ENCODE measurements at places on chromosomes 1 and 21.

- no peak for ATAC-seq
These were observed 16.2 kb downstream of the CLSTN1 start for GRCh38 chr1:9807541-9807940.

- peak; percentile 43 for ATAC-seq
These were observed 16.7 kb upstream of the DISP1 start for GRCh38 chr1:222798116-222798515.

GRCh38 chr1:76843821-76844464 lies 23.3 kb upstream of the ST6GALNAC5 start:
- ATAC-seq, result no peak

DNA sequence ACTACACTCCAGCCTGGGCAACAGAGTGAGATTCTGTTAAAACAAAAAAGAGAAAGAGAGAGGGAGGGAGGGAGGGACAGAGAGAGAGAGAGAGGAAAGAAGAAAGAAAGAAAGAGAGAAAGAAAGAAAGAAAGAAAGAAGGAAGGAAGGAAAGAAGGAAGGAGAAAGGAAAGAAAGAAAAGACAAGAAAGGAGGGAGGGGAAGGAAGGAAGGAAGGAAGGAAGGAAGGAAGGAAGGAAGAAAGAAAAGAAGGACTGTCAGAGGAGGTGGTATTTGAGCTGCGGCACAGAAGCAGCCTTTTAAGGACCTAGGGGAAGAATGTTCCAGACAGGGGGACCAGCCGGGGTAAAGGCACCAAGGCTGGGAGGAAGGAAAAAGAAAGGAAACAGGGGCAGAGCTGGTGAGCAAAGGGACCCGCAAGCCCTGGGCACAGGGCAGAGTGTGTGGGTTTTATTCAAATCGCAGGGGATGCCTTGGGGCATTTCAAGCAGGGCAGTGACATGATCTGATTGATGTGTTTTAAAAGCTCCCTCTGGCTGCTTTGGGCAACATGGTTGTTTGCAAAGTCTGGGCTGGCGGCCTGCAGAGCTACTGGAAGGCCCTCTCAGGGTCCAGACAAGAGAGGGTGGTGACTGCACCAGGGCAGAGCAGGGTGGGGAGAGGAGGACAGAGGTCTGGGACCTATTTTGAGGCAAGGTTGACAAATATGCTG lies 176.9 kb upstream of the VAMP3 start:
- ATAC-seq, result no peak

- no peak for ATAC-seq
These were observed 17.8 kb upstream of the OTUD7B start for GRCh38 chr1:150028322-150028721.

DNA sequence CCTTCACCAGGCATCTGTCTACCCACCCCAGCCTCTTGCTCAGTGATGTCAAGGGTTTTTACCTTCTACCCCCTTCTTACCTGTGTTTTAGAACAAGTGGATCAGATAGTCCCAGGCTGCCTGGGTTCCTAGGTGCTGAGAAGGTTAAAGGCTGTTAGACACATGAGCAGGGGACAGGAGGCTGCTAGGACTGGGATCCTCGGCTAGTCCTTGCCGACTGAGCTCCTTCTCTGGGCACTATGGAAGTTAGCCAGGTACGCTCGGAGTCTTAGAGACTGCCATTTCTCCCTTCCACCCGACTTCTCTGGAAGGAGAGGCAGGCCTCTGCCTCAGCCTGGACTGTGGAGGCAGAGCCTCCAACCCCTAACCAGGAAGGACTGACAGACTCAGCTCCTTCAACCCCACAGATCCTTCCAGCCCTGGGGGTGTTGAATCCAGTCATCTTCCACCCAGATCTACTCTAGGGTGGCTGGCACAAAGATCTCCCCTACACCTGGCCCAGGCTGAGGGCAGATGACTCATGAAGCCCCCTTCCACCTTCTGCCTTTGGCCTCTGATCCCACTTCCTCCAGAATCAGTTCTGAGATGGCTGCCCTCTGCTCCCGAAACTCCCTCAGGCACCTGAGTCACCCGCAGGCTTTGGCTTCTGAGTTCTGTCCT lies at the start of gene DYNLT4:
DYNLT4 (minus strand) TSS at position 648 of the 660 bp plus-strand sequence. CDS start 683 bp downstream, outside the sequence.
- ATAC-seq, result no peak

DNA sequence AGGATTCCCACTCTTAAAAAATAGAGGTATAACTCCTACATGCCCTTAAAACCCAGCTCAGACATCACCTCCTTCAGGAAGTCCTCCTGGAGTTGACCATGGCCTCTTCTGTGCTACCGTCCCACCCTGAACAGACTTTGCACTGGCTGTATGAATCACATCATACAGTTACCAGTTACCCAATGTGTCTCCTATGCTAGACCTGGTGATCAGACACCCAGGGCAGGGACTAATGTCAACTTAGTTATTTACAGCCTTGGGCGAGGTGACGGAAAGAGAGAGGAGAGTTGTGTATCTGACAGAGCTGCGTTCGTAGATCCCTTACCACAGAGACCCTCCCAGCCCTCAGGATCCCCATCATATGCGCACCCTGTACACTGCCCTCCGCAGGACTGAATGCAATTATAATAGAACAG lies 72.7 kb downstream of the SLC66A1 start:
- no peak for ATAC-seq

- ATAC-seq, result no peak
These were observed 504.9 kb downstream of the OMA1 start for GRCh38 chr1:58041621-58042020.

GRCh38 chr21:37064841-37065240 lies 8.0 kb downstream of the PIGP start:
- no peak for ATAC-seq

DNA sequence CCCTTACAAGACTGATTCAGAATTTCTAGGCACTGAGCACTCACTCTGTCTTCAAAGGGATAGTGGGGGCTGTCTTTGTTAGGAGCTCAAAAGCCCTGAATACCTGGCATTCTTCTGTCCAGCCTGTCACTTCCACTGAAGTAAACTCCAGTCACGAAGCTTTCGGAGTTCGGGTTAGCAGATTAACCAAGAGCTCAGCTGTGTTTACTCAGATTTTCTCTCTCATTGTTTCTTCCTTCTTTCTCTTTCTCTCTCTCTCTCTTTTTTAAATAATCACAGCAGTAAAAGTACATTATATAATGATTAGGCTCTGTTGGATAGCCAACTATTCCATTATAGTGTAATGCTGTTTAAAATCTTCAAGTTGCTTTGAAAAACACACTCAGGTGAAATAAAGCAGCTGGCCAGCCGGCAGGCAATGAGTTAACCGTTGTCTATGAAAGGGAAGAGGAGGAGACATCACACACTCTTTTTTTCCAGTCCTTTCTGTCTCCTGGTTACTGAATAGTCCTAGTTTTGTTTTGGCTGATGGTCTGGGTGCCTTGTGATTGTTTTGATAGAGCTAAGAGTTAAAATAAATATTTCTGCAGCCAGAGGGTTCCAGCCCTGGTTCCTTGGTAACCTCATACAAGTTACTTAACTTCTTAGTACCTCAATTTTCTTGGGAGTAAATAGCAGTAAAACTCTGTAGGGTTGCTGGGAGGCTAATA lies 89.8 kb downstream of the ADSS2 start:
- ATAC-seq, result peak; percentile 75

- peak; percentile 80 for ATAC-seq
These were observed 105.1 kb downstream of the COLGALT2 start for GRCh38 chr1:183932412-183932811.

DNA sequence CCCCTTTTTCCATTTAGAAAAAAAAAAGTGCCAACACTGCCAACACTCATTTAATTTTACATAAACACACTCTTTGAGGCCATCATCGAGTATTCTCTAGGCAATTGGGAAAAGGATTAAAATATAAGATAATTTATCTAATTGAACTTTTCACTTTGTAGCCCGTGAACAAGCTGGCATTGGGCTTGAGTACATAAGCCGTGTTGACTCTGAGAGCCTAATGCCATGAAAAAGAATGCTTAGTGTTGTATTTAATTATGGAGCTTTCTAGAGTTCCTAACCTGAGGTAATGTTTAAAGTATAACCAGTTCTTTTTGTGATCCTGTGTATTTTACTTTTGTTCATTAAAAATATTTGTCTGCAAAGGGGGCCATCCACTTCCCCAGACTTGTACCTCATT lies 193.8 kb downstream of the LYPLAL1 start:
- no peak for ATAC-seq

DNA sequence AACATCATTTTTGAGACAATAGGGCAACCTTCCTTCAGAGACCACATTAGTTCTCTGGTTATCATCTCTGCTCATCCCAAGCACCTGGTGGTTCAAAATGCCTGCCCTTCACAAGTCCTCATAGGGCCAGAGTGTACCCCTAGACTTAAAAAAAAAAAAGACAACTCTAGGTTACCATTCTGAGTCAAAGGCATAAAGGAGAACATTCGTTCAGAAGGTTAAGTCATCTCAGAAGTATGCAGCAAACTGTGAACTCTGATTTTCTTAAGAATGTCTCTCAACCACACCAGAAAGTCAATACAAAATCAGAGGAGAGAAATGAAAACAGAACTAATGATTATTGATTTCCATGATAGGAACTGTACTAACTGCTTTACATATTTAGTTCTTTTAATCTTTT lies 9.2 kb upstream of the BEND5 start:
- no peak for ATAC-seq

DNA sequence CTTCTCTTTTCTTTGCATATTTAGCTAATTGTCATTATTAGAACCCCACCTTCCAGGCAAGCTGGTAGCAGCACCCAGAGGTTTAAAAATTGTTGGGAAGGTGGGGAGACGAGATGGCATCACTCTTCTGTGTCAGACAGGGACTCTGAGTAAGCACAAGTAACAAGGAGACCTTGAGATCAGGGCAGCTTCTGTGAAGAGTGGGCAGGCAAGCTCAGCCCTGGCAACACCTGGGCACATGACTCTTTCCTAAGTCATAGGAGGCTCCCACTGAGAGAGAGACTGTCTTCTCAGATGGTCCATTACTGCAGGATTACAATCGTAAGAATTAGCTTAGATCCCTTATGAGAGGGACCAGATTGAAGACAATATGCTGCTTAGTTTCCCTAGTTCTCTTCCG lies 183.5 kb downstream of the BRINP2 start:
- no peak for ATAC-seq

GRCh38 chr1:78687914-78688313 lies 38.3 kb downstream of the IFI44 start:
- ATAC-seq, result no peak

GRCh38 chr1:25178917-25179561 lies 53.3 kb downstream of the SYF2 start:
- no peak for ATAC-seq

- ATAC-seq, result peak; percentile 63
These were observed 84.1 kb downstream of the GPR88 start for GRCh38 chr1:100622037-100622436.

- ATAC-seq, result no peak
These were observed 46.8 kb downstream of the TRPM2 start for GRCh38 chr21:44399955-44400790.

DNA sequence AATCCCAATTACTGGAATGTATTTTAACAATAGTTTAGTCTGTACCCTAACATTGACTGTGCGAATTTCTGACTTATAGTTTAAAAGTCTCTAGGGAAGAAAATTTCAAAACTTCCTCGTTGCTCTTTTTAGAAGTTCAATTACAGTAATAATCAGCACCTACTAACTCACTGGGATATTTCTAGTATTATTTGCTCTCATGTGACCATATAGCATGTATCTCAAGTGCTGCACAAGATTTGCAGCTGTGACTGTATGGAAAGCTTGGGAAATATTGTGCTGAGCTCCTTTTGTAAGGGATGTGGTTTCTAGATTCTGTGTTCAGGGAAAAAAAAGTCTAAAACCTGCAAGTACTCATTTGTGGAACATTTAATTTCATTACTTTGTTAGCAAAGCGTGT lies 153.1 kb downstream of the ST6GALNAC3 start:
- ATAC-seq, result no peak

GRCh38 chr1:80533093-80533492 lies 1267.6 kb upstream of the ADGRL2 start:
- ATAC-seq, result no peak

- no peak for ATAC-seq
These were observed 8.5 kb downstream of the CENPS start for GRCh38 chr1:10438677-10439163.

DNA sequence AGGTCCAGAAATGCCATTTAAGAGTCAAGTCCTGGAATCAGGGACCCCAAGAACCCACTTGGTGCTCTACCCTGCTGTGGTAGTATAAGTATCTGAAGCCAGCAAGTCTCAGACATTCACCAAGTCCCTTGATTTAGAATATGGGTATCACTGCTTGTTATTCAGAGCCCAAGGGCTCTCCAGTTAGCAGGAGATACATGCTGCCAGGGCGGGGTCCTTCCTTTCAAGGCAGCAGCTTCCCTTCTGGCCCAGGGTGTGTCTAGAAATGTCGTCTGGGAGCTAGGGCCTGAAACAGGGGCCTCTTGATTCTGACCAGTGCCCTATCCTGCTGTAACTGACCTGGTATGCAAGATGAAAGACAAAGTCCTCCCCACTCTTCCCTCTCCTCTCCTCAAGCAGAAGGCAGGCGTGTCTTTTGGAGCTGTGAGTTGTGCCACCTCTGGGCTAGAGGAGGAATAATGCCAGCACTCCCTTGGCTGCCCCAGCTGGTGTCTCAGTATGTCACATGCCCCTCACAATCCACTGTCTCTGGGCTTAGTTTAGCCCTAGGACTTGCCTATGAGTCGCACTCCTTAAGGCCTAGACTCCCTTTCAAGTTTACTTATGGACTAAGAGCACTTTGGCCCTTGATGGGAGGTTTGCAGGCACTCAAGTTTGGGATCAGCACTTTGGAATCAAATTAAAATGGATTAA lies 200.2 kb downstream of the MRPL39 start:
- ATAC-seq, result no peak

GRCh38 chr1:92399076-92399475 lies 87.6 kb downstream of the GFI1 start:
- ATAC-seq, result no peak

DNA sequence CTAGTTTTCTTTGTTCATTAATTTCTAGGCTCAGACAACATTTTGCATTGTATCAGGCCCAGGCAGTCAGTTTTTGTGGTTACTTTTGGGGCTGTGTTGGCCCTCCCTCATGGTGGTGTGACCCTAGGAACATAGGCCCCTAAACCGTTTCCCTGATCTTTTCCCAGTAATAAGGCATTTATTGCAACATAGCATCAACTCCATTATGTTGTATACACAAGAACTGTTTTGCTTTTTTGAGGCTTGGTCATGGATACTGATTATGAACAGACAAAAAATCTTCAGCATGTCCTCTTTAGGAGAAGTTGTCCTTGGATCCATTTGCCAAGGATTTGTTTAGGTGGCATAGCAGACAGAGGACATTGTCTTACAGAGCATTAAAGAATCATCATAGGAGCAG lies 10.3 kb downstream of the B3GALT2 start:
- no peak for ATAC-seq

GRCh38 chr21:45721671-45722070 lies 78.1 kb downstream of the PCBP3 start:
- ATAC-seq, result no peak

GRCh38 chr21:39422527-39423241 lies 22.9 kb downstream of the LCA5L start:
- ATAC-seq, result no peak

- ATAC-seq, result no peak
These were observed 16.2 kb downstream of the MTOR start for GRCh38 chr1:11245904-11246719.
